NCI-H345 (cell line): ENCODE measurements at places on chromosomes 13 and 19.
A peak's percentile ranks its signal among the peaks of the same experiment; 100 is the strongest.

GRCh38 chr19:18140473-18140872 lies 12.5 kb upstream of the PIK3R2 start:
- DNase-seq: no peak

DNA sequence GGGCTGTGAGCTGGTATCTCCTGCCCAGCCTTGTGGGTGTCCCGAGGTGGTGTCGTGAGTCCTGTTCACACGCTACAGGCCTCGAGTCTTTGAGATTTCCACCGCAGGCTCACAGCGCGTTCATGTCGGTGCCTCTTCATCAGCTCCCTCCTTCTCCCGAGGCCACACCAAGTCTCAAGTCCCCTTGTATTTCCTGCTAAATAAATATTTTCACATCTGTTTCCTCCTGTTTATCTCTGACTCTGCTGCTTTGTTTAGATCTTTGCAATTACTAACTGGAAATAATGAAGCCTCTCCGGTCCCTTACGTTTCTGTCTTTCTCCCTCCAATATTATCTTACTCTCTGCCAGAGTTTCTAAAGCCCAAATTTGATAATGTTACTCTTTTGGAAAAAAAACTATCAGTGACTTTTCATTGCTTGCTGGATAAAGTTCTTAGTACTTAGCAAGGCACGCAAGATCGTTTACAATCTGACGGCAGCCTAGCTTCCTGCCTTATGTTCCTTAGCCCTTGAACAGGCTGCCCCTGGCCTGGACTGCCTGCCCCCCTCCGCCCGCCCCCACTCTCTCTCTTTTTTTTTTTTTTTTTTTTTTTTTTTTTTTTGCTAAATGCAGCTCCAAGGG lies 130.5 kb upstream of the RNF113B start:
- DNase-seq: no peak

- DNase-seq: no peak
Measured at GRCh38 chr19:51501594-51502263, at the start of gene SIGLEC12. Gene SIGLEC12 (minus strand): TSS chr19:51501800. CDS start chr19:51501733, 67 bp downstream.

DNA sequence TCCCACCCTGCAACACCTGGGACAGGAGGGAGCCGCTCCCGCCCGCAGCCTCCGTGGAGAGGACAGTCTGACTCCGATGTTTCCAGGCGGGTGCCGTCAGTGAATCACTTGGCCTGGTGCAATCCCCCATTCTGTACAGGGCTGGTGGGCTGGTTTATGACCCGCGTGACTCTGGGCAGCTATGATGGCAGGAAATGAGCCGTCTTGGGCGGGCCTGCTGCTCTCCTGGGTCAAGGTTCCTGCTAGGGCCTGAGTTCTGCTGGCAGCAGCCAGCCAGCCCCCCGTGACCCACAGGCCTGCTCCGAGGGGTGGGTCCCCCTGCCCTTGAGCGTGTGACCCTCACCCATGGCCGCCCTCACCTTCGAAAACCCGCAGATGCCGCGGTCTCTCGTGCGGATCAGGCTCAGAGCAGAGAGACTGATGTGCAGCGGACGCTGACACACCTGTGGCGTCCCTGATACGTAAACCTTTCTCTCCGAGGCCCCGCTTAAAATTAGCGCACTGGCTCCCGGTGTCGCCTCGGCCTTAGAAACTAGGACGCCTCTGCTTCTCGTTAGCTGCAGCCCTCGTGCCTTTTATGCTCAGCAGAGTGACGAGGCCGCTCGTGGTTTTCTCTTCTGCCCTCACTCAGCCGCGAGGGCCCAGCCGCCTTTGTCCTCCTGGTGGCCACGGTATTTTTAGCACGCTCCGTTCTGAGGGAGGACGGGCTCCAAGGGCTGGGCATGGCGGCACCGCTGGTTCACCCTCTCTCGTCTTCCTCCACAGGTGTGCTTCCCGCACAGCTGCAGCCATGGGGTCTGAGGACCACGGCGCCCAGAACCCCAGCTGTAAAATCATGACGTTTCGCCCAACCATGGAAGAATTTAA lies 63.4 kb downstream of the KDM4B start:
- DNase-seq: no peak

DNA sequence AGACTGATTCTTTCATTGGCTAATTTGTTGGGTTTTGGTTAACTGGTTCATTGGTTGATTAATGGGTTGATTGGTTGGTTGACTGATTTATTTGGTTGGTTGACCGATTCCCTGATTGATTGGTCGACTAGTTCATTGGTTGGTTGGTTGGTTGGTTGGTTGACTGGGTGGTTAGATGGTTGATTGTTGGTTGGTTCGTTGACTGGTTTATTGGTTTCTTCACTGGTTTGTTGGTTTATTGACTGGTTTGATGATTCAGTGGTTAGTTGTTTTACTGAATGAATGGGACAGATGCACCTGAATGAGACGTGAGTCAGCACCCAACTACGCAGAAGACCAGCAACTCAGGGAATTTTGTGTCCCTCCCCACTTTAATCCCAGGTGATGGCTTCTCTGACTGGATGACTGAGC lies 2.7 kb upstream of the NUP62 start:
- DNase-seq: no peak

DNA sequence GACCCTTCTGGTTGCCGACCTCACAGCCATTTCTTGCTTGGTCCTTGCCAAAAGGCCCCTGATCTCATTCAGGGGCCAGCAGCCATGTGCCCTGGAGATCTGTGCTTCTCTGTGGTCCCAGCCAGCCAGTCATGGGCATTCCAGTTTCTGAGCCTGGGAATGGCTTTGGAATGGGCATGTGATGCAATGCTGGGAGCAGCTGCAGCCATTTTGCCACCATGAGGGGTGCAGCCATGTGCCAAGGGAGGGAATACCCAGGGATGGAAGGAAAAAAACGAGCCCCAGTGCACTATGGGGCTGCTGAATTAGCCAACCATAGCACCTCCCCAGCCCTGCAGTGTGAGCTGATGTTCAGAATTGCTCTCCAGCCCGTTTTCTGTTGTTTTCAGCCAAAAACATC lies 26.3 kb downstream of the F2RL3 start:
- DNase-seq: no peak

DNA sequence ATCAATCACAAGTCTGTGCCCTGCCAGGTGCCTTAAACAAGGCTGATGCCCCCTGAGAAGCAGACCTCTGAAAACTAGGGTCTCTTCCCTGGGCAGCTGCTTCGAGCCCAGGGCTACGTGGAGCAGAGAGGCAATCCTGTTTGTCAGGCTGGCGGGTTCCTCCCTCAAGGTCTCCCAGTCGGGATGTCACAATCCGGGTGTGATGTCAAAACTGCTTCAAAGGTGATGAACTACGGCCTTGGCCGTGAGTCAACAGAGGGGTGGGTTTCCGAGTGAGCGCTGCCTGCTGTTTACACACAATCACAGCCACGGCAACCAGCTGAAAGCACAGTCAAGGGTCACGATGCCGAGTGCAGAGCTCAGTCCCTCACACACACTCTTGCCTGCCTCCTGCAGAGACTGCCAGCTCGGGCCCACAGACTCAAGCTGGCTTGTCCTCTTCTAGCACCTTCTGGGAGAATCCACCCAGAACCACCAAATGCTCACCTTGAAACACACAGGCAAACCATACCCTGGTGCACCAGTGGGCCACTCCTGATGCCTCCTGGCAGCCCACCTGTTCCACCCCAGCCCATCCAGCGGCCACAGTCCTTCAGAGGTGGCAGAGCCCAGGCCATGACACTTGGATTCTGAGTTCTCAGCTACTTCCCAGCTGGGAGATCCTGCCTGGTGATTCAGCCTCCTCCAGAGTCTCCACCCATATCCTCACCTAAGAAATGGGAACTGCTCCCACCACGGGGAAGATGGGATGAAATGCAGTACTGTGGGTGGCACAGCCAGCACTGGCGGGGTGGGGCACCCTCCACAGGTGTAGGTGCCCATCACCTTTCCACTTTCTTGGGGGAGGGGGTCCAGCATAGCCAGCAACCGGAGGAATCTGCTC lies 6.8 kb downstream of the ELL start:
- peak; percentile 11 for DNase-seq

GRCh38 chr19:18704054-18704453 lies 20.6 kb downstream of the CRTC1 start:
- no peak for DNase-seq

- DNase-seq: no peak
Measured at GRCh38 chr19:1408300-1409203, 1.2 kb downstream of the DAZAP1 start.
